ENCODE measurements at places on chromosomes 6 and 20.

- DNase-seq = no peak
Measured at GRCh38 chr20:60570481-60571277, 612.5 kb downstream of the CDH26 start.

DNA sequence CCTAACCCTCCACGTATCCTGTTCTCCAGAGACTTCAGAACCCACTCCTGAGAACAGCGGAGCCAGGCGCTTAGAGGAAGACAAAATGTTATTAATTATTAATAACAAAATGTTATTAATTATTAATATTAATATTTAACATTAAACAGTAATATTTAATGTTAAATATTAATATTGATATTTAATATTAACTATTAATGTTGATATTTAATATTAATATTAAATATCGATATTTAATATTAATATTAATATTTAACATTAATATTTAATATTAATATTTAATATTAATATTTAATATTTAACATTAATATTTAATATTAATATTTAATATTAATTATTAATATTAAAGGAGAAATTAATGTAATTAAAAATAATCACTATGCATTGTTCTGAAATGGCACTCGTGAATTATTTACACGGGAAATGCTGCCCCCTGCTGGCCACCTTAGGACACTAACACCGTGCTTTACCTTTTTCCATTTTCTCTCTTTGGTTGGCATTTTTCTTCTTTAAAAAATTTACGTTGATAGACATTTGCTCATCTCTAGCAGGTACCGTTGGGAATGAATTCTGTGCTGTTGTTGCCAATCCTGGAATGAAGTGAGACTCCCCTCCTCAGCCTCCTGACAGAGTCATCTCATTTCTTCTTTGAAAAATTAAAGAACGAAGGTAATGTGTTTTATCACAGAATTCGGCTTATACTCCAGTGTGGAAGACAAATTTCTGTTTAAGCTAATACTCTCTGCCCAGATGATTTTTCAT, 7.5 kb upstream of the GGTLC1 start:
- DNase-seq = peak; percentile 3

GRCh38 chr6:19024737-19025136, 637.6 kb downstream of the RNF144B start:
- peak; percentile 51 for DNase-seq

DNA sequence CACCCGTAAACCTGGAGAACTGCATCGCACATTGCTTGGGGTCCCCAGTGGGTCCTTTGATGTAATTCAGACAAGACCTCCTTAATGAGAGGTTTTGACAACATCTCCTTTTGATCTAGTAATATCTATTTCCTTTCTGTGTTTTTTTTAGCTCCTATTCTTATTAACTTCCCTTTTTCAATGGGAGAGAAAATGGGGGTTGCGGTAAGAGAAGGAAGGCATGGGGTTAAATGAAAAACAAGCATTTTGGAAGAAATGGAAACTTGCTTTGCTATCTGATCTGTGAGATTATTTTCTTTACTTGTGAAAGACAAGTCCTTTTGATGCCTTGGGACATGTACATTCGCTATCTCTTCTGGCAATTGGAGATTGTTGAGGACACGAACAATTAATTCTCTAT, 418.6 kb upstream of the MAN1A1 start:
- no peak for DNase-seq

DNA sequence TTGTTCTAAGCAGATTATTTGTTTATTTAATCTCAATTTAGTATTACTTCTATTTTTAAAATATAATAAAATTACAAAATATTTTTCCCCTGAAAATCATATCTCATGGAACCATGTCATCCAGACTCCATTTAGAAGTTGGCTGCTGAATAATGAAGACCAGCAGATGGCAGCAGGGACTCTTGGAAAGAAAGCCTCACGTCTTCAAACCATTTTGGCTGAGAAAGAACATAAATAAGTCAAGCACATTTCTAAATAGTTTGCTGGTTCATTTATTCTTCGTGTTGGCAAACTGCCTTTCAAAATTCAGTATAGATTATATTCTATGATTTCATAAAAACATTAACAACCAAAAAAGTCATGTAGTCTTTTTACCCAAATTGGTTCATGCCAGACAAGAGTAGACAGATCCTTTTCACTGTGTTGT, 71.7 kb downstream of the RCAN2 start:
- peak; percentile 52 for DNase-seq

DNA sequence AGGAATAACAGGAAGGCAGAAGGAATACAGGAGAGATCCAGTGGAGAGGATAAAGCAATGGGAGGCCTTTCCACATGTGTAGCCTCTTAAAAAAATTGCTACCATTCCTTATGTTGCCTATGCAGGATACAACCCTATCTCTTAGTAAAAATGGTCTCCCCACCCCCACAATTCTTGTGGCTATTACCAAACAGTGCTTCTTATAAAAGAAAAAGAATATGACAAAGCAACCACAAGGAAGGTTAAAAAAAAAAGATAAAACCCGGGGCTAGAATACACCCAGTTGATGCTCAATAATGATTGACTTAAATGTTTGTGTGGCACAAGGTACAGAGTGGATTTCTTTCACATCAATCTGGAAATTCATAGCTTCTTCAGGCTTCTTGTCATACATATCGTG, 250.9 kb downstream of the HIVEP2 start:
- no peak for DNase-seq

GRCh38 chr6:29749668-29750067, 26.4 kb downstream of the HLA-F start:
- DNase-seq = no peak

DNA sequence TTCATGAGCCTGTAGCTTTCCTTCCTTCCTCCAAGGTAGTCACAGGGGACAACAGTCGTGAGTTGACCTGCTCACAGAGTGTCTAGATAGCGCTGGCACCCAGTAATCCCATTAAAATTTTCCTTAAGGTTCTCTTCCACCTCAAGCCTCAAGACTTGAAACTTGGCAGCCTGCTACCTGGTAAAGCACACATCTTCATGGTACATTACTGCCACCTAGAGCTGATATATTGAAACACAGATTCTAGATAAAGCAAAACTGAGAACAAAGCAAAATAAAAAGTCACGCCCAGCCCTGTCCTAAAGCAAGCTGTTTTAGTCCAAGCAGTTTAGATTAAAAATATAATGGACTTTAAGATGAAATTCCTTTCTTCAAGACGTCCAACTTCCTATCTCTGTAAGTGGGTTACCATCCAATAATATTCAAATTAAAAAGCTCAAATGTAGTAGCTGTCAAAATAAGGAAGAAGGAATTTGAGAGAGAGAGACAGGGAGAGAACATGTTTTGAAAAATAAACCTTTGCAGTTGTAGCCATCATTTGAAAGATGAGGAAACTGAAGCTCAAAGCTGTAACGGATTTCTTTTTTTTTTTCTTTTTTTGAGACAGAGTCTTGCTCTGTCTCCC, 50.7 kb upstream of the CD83 start:
- DNase-seq = no peak

DNA sequence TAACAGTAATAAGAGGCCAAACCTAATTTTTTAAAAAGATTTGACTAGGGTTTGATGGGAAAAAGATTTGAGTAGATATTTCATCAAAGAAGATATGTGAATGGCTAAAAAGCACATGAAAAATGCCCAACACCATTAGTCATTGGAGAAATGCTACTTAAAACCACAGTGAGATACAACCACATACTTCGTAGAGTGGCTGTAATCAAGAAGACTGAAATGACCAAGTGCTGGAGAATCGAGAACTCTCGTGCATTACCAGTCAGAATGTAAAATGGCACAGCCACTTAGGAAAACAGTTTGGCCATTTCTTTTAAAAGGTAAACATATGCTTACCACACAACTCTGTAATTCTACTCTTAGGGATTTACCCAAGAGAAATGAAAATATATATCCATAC, 175.5 kb downstream of the EYA2 start:
- DNase-seq = no peak

DNA sequence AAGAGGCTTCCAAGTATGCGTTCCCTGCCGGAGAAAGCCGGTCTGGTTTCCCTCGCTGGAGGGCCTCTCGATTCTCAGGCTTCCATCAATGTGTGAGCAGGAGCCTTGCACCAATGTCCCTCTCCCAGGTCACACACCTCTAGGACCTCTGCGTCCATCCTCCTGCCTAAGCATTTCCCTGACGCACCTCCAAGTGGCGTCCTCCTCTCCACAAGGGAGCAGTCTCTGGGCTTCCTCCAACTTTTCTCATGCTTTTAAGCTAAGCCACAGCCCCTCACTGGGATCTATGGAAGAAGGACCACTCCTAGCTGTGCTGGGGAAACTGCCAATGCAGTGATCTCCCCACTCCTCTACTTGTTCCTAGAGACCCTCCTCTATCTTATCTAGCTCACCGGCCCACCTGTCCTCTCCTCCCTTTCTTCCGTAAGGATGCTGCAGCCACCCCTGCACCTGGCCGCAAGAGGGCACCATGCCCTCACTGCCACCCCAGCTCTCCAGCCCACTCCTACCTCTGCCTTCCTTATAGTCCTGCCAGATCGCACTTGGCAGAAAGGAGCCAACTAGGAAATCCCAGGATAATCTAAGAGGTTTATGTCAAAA, 258.7 kb downstream of the LRFN2 start:
- DNase-seq = peak; percentile 88

DNA sequence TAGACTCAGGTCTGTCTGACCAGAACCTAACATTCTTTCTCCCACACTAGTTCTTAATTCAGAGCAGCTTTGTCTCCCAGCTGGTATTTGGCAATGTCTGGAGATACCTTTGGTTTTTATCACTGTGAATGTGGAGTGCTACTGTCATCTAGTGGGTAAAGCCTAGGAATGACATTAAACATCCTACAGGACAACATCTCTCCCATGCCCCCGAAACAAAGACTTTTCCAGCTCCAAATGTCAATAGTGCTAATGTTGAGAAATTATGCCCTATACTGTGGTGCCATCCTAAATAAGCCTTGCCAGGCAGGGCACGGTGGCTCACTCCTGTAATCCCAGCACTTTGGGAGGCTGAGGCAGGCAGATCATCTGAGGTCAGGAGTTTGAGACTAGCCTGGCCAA, 4.2 kb upstream of the TTPAL start:
- no peak for DNase-seq

DNA sequence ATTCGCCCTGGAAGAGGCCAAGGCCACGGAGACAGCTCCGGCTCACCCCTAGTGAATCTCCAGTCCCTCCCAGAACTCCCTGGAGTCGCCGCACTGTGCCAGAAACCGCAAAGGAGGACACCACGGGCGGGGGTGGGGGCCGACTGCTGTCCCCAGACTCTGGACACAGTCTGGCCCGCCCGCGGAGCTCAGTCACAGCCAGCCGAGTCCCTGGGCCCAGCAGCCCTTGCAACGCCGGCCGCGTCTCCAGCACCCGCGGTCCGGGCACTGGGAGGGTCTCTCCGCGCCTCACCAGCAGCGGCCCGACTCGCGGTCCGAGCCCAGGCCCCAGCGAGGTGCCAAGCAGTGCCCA, 518 bp downstream of the PEX6 start:
- DNase-seq = no peak

GRCh38 chr20:47496118-47496517, 5.6 kb upstream of the NCOA3 start:
- no peak for DNase-seq

- DNase-seq = peak; percentile 23
Measured at GRCh38 chr6:150753371-150754064, 112.0 kb upstream of the MTHFD1L start.

GRCh38 chr20:43691928-43692524, 25.1 kb downstream of the MYBL2 start:
- peak; percentile 25 for DNase-seq

DNA sequence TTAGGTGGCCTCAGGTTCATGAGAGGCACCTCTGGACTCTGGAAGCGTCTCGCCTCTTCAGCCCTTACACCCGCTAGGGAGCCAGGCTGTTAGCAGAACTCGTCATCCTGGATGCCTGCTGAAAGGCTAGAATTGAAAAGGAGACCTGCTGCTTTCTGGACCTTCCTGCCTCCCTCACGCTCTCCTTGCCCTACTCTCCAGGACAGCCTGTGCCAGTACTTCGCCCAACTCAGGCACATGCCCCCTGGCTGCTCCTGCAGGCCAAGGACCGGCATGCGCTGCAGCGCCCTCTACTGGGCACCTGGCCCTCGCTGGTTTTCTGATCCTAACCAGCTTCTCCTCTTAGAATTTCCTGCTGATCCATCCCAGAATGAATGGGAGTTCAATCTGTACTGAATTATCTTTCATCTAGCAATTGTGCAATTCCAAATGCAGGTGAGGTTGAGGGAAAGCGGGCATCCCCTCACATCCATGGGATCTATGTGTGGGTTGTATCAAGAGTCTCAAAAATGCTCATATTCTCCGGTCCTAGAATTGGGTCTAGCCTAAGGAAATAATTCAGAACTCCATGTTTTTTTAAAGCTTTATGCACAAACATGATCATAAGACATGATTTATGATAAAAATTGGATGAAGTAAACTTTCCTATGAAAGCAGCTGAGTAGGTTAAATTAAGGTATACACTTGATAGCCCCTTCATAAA, 78.0 kb downstream of the PTPN1 start:
- no peak for DNase-seq

- DNase-seq = no peak
Measured at GRCh38 chr6:161029195-161029809, 37.7 kb downstream of the MAP3K4 start.

DNA sequence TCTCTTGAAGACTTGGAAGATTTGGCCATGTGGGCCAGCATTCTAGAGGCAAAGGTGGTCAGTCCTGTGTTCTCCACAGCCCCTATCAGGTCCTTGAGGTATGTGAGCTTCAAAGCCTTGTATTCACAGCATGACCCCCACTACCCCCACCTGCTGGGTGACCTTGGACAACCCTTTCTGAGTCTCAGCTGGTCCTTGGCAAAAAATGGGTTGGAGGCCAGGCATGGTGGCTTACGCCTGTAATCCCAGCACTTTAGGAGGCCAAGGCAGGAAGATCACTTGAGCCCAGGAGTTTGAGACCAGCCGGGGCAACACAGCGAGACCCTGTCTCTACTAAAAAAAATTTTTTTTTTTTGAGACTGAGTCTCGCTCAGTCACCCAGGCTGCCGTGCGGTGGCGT, 42.6 kb downstream of the UBE2V1 start:
- DNase-seq = no peak

DNA sequence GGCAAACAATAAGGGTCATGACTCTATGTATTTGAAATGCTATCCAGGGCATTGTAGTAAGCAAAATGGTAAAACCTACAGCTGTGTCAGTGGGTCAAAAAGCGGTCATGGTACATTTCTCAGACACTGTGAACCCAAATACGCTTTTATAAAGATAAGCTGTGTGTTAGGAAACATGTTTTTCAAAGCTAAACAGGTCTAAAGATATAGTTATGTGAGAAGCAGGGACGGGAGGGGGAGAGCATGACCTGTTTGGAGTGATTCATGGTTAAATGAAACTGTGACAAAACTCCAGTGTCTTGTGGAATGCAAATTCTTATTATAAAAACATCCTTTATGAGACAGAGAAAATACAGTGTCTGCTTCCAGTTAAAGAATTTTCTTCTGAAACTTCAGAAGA, 205.4 kb upstream of the BMP2 start:
- DNase-seq = no peak

- no peak for DNase-seq
Measured at GRCh38 chr6:4125500-4125899, 9.9 kb downstream of the ECI2 start.
